Left renal pelvis (tissue), 4 donors: ENCODE measurements at places on chromosomes 12 and 14.

- no peak for DNase-seq
Observed at GRCh38 chr12:46267825-46268582, 839 bp downstream of the SLC38A1 start.

DNA sequence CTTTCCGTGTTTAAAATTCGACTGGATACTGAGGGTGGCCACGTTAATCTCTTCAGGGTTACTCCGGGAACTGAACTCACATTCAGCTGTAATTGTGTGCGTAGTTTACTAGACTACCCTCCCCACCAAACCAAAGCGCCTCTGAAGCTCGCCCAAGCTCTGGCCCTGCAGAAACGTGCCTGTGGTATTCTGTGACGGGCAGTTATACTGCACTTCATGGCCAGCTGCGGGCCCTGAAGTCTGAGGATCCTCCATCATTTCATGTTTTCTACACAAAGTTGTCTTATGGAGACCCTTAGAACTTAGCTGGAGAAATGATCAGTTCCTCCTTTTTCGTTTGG, 688 bp downstream of the ZNF26 start:
- no peak for DNase-seq

GRCh38 chr12:123336530-123336929, 28.1 kb downstream of the SBNO1 start:
- DNase-seq: no peak

- DNase-seq: no peak
Observed at GRCh38 chr12:101186291-101186690, 23.7 kb downstream of the SLC5A8 start.

- DNase-seq: no peak
Observed at GRCh38 chr12:106118-106591, 39.6 kb downstream of the IQSEC3 start.

DNA sequence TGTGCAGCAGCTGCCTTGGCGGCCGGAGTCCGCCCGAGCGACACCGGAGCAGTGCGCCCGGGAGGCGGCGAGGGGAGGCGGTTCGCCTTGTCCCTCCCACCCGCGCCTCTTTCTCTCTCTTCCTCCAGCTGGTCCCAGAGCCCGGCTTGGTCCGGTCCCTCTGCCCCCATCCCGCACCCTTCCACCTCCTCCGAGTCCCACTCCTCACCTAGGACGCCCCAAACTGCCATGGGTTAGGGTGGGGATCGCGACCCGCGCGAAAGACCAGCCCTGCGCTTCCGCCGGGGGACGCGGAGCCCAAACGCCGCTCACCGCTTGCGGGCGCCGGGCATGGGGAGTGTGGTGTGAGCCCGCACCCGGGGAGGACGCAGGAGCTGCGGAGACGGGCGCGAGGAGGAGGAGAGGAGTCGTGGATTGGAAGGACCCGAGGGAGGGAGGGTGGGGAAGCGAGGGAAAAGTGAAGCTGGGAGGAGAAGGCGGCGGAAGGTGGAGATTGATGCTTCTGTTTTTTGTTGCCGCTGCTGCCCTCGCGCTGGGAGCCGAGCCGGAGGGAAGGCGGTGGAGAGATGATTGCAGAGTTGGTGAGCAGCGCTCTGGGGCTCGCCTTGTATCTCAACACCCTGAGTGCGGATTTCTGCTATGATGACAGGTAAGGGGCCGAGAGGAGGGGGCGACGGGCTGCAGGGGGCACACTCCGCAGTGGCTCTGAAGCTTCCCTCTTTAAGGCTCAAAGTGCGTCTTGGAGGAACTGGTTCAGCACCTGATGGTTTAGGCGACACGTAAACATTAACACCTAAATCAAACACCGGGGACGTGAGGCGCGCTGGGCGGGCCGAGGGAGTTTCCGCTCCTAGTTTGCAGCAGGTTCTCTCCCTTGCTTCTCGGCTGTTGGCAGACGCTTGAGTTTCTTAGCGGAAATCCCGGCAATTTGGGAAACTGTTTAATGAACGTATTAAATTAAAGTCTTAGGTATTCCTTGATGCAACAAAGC, 610 bp downstream of the TMTC2 start:
- DNase-seq: no peak

DNA sequence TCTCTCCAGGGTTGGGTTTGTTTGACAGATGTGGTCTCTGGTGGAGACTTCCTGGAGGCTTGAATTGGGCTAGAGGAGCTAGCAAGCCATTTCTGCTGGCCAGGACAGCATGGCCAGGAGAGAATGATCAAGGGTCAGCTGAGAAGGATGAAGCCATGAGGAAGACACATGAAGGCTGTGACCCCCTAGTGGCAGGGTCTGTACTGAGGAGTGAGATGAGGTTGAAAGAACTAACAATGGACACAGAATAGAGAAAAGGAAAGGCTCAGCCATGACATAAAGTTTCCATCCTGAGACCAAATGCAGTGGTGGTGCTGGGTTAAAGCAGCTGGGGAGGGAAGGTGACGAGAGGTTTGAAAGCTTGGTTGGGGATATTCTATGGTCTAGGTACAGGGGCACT, 89.9 kb downstream of the NT5DC3 start:
- DNase-seq: no peak

DNA sequence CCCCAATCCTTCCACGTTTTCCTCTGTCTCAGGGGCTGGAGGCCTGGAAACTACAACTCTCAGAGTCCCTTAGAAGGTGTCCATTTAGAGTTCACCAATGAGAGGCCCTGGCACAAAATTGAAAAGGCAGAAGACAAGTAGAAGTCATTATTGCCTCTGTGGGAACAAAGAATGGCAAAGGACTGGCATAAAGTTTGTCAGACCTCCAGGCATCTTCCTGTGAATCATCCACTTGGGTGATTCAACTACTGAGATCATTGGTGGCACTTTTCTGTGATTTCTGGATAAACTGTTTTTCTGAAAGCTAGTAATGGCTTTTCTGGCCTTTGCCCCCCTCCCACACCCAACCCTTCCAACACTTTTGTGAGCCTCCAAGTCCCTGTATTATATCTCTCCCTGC, 42.6 kb upstream of the C12orf42 start:
- no peak for DNase-seq

GRCh38 chr12:113898466-113898865, 67.7 kb downstream of the RBM19 start:
- DNase-seq: no peak
